NCI-H1048 (cell line): ENCODE measurements at places on chromosomes 1 and 21.

- DNase-seq, result no peak
Measured at GRCh38 chr1:80448081-80448480, 1352.7 kb upstream of the ADGRL2 start.

GRCh38 chr1:108591466-108591865 is 31.6 kb downstream of the EEIG2 start:
- DNase-seq, result no peak

DNA sequence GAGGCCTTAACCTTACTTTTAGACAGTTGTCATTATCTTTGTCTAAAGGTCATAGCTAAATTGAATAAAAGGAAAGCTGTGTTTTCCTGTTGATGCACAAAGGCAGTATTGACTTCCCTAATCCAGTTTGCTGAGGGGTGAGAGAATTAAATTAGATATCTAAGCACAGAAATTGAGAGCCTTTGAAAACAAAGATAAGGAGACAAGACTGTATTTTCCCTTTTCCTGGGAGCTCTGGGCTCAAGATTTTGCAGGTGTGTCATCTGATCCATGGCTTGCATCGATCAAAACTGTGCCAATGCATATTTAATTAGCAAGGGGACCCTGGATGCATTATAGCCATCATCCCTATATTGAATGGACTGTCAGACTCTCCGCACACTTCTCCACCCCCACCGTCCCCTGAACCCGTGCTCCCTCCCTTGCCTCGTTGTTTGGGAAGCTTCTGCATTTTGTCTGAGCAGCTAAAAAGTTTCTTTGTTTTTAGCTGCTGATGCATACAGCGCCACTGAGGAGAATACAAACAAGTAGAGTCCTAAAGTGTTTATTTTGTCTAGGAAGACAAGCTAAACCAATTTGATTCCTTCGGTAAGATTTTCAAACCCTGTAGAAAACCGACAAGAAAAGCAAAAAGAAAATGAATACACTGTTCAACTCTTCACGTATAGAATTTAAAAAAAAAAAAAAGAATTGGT is 186.3 kb downstream of the NFIA start:
- no peak for DNase-seq

DNA sequence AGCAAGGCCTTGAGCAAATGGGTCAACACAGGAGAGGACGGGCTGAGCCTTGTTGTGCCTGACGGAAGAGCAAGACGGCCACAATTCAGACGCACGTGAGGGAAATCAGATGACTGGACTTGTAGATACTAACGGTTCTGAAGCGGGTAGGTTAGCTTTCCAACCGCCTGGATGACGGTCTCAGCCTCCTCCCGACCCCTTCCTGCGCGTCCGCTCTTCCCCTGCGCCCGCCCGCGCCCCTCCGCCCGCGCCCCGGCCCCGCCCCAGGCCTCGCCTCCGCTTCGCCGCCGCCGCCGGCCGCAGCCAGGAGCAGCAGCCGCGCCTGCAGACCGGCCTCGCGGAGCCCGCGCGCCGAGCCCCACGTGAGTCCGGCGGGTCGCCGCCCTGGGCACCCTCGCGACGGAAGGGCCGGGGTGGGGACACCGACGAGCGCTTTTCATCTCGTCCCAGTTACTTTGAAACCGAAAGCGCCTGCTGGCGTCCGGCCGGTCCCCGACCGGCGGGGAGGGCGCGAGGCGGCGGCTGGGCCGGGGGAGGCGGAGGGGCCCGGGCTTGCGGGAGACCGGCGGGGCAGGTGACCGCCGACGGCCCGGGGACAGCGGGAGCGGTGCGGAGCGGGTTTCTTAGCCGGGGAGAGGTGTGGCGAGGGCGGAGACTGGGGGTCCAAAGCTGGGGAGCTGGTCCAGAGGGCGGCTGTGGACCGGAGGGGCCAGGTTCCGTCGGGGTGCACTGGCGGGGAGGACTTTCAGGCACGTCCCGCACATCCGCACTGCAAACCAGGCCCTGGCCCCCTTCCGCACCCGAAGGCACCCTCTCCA is at the start of gene TRAF5:
Gene TRAF5, plus strand, starts transcription at position 306 of the 818 bp plus-strand sequence. CDS start 26,407 bp downstream, outside the sequence.
- no peak for DNase-seq

- no peak for DNase-seq
Measured at GRCh38 chr1:172658871-172659453, at the start of gene FASLG. Gene FASLG, plus strand, starts transcription at chr1:172659103. Its CDS starts 99 bp downstream, at chr1:172659202.

DNA sequence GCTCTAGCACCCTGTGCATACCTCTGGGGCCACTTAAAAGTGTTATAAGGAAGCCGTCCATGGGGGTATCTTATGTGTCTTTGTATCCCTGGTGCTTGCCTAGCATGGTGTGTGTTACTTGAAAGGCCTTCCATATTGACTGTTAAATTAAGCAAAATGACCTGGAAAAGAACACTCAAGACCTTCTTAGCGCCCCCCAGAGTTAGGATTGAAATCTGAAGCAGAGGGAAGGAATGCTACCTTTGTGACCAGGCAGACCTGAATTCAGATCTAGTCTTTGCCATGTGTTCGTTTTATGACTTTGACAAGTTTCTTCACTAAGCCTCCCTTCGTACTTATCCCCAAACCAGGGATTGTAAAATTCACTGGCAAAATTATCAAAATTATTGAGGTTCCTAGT is 59.9 kb downstream of the SLC22A15 start:
- no peak for DNase-seq

- no peak for DNase-seq
Measured at GRCh38 chr1:152884966-152885624, 7.0 kb downstream of the SMCP start.

DNA sequence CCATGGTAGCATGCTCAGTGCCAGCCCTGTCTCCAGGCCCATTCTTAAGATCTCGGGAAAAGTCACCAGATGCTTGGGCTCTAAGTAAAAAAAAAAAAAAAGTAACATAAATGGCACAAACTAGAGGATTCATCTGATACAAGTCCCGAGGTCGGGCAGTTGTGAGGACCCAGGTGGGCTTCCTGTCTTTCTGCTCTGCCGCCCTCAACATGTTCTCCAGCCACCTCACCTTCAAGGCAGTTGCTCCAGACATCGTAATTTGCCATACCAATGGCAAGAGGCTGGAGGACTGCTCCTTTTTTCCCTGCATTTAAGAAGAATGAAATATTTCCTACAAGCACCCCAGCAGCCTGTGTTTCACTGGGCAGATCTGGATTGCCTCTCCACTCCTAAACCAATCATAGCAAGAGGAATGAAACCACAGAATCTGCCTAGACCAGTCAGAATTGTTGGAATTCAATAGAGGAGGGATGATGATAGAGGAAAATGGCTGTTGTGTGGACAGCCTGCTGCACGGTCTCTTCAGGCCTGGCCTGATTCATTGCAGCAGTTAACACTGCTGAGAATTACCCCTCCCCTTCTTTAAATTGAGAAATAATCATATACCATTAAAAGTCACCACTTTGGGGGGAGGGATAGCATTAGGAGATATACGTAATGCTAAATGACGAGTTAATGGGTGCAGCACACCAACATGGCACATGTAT is 5.4 kb downstream of the HMGN2 start:
- DNase-seq, result no peak

DNA sequence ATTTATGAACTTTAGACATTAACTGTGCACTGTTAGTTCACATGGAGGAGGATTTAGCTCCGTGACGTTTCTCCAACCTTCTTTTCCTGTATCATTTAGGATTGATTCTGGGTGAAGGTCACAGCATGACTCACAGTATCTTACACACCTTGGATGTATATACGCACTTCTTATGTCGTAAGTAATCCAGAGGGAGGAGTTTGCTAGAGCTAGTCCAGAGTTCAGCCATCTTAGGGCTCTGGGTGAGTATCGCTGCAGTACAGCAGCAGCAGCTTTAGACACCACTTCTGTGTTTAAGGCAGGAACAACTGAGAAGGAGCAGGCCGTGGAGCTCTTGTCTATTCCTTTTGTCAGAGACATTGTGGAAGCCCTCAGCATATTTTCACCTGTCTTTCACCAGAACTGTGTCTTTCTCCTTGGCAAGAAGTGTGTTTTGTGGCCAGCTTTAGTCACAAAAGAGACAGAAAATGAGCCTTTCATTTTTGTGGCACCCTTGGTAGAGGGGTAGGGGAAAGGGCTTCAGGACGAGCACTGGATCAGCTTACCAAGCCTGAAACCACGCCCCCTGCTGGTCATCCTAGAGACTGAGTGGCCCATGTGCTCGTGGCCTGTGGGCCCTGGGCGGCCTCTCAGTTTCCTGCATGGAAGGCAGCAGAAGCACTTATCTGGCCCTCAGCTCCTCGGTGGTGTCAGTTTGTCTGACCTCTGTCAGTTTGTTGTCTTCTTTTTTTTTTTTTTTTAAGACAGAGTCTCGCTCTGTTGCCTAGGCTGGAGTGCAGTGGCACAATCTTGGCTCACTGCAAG is 64.0 kb downstream of the ADARB1 start:
- peak; percentile 43 for DNase-seq

DNA sequence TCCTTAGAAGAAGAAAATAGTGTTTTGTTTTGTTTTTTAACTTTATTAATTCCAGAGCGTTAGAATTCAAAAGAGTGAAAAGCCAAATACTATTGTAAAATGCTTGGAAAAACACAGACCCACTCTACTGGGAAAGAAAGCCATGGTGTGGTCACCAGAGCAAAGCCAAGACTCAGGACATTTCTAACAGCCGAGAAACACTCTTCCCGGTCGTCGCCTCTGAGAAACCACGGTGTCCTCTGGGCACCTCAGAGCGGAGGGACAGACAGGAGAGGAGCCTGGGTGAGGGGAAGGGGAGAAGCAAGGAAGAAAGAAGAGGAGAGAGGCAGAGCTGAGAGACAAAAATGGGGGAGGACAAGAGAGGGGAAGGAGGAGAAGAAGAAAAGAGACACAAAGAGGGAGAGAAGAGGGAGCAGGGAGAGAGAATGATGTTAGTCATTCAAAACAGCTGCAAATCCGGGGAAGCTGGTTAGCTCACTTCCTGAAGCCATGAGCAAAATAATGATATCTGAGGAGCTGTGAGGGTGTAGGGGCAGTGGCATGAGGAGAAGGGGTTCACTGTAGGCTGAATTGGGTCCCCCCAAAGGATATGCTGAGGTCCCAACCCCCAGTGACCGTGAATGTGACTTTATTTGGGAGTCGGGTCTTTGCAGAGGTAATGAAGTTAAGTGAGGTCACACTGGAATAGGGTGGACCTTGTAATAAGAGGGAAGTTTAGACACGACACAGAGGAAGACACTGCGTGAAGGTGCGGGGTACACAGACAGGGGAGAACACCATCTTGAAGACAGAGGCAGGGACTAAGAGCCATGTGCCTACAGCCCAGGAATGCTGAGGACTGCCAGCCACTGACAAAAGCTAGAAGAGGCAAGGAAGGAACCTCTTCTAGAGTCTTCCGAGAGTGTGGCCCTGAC is 58.2 kb upstream of the DMRTB1 start:
- DNase-seq, result no peak

DNA sequence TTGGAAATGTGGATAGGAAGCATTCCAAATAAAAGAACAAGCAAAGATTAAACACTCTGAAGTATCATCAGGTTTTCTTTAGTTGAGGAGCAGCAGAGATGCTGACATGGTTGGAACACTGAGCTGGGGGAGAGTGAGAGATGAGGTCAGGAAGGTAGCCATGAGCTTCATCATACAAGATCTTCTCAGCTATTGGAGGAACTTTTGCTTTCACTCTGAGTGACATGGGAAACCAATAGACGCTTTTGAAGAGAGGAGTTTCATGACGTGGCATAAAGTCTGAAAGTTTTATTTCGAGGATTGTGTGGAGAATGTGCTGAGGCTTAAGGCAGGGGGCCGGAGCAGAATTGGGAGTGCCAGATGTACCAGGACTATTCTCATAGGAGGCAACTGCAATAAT is 616.2 kb upstream of the CAMK1G start:
- no peak for DNase-seq

DNA sequence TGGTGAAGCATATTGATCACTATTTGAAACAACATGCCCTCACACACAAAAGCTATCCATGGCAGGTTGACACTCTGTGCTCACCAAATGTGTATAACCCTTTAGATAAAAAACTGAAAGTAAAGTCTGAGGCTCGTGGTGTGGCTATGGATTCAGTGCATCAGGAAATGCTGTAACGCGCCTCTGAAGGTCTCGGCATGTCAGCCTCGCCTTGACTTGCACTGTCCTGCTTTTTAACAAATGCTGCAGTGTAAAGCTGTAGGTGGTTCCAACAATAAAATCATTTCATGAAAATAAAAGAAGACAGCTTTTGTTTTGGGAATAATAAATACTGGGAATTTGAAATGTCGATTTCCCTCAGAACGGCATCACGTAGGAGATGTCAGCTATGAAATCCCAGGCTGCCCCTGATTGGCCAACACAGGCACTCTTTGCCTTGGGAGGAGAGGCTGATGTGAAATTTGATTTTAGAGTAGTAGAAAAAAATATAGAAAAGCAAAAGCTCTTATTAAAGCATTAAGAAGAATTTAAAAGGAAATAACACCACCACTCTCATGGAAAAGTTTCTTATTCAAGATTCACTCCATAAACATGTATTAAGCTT is 168.2 kb downstream of the DSCAM start:
- no peak for DNase-seq

- DNase-seq, result no peak
Measured at GRCh38 chr1:207424570-207425131, 29.5 kb upstream of the CR2 start.

DNA sequence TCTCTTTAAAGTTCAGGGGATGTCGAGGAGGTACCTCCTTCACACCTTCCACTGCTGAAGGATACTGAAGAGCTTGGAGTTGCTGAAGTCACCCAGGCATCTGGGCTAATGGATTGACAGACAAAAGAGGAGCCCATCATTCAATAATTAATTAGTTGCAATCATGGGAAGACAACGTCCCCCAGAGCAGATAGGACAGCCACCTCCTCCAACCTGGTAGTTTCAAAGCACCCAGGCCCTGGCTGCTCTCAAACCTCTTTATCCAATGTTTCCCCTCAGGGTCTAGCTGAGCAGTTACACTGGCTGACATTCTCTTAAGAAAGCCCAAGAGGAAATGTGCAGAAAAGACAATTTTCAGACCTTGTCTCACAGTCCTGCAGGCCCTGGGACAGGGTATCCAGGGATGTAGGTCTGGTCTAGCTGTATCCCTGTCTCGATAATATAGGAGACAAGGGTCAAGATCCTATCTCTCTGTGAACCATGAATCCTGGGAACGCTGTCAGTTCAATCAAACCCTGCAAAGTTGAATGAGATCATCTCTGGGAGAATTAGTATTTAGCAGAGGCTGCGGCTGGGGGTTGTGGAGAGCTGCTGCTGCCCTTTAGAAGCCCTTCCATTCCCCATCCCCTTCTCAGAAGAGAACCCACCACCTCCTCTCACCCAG is 1.1 kb downstream of the TSPAN2 start:
- DNase-seq, result no peak

GRCh38 chr1:152110860-152111514 is 4.3 kb downstream of the TCHH start:
- DNase-seq, result no peak

DNA sequence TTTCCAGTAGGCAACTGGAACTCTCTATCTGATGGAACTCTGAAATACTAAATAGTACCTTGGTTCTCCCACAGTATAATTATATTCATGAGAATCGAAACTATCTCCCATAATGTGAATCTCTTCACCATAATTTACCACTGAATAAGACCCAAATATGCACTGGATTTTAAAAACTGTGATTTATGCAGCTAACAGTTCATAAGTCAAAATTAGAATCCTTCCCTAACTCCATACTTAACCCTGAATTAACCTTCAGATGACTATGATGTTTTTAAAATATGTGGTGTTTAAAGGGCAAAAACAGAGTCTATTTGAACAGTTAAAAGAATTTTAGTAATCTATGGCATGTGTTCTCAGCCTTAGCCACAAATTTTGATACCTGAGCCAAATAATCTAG is 22.9 kb upstream of the SLC44A3 start:
- DNase-seq, result no peak
